RWPE1 (cell line): ENCODE measurements at places on chromosomes 4 and X.

- DNase-seq: no peak
Observed at GRCh38 chrX:8672176-8672575, 59.8 kb downstream of the ANOS1 start.

DNA sequence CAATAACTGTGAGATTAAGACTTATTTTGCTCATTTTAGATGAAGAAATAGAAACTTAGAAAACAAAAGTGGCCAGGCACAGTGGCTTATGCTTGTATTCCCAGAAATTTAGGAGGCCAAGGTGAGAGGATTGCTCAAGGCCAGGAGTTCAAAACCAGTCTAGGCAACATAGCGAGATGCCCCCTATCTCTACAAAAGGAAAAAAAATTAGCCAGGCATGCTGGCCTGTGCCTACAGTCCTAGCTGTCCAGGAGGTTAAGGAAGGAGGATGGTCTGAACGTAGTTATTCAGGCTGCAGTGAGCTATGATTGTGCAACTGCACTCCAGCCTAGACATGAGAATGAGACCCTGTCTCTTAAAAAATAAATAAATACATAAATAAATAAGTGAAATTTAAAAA, 28.0 kb downstream of the APELA start:
- no peak for DNase-seq

DNA sequence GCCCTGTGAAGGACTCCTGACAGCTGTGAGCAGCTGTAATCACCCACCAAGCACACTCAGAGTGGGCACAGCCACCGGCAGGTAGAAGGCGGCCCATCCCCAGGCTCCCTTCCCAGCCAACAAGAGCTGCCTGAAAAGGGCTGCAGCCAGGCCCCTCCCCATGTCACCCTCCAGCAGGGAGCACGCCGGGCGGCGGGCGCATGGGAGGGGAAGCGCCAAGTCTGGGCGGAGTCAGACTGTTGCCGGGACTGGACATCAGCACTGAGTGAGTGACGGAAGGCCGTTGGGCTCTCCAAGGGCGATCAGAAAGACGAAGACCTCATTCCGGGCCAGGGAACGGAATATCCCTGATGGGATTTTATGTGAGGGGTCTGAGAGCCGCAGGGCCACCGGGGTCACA, 82.1 kb downstream of the PPP2R2C start:
- no peak for DNase-seq

DNA sequence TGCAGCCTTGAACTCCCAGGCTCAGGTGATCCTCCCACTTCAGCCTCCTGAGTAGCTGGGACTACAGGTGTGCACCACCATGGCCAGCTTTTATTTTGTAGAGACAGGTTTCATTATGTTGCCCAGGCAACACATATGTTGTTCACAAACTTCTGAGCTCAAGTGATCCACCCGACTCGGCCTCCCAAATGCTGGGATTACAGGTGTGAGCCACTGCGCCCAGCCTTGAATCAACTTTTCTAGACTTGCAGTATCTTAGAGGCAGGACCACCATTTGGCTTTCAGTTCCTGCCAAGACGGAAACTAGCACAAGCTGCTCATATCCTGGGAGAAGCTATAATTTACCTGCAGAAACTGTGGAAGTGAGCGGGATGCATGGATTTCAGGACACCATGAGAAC, 19.9 kb downstream of the NAT8L start:
- no peak for DNase-seq

DNA sequence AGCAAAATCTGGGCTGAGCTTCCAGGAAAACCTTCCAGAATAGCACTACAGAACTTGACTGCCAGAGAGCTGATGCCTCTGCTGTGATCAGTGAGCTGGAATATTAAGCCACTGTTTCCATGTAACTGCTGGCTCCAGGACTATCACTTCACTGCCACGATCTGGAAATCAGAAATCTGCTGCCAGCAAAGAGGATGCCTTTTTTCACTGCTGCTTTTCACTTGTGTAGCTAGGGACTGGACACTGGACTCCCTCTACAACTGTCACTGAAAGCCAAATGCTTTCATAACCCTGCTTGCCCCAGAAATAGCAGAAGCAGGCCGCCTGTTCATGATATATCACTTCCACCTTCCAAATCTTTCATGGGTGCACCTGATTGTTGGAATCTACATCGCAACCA, 9.4 kb upstream of the AP1S2 start:
- no peak for DNase-seq

- DNase-seq: no peak
Observed at GRCh38 chrX:7318241-7318640, 170.3 kb upstream of the PUDP start.
